ENCODE measurements at places on chromosomes 11 and 22. TPM values are rescaled to one million over a fixed set of nuclear protein-coding genes. Genes with fewer than 3 reads are reported as not detected.

Gene HBE1
- total RNA-seq = 0.97 TPM

Gene MPEG1
- total RNA-seq = not detected

Gene NAV2
- 11.2 TPM for total RNA-seq

DNA sequence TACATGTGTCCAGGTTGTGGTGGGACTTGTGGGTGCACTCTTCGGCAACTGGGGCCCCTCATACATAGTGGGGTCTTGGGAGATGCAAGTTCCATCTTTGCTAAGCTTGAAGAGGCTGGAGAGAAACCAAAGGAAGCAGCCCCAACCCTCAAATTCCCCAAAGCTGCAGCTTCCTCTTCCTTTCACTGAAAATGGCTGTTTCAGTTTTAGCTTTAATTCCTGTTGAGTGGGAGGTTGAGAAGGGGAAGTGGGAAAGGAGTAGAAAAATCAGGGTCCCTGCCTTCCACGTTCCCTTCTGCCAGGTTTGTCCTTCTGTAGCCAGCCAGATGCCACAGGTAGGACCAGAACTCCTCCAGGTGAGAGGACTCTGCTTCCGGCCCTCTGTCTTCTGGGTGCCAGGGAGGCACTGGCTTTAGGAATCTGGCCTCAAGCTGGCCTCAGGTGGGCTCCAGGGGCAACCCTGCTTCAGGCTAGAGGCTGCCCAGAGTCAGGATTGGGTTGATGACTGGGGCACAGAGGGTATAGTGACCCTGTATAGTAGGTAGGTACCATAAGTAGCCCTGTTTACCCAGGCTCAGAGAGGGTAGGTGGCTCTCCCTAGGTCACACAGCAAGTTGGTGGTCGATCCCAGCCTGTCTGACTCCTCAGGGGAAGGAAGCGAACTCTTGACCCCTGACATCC, 16.2 kb downstream of the P2RY6 start:
- DNase-seq = no peak

- DNase-seq = no peak
Measured at GRCh38 chr22:30000566-30000965, 79.7 kb upstream of the HORMAD2 start.

- peak; percentile 37 for DNase-seq
Measured at GRCh38 chr22:37228106-37229011, 15.7 kb downstream of the RAC2 start.
